ENCODE measurements at places on chromosomes 7 and 10.

- no peak for DNase-seq
Measured at GRCh38 chr7:107998150-107998549, 4.8 kb downstream of the LAMB1 start.

GRCh38 chr10:51170518-51171245 lies 96.4 kb downstream of the PRKG1 start:
- no peak for DNase-seq

GRCh38 chr7:29123626-29124190 lies 22.6 kb downstream of the CPVL start:
- no peak for DNase-seq

DNA sequence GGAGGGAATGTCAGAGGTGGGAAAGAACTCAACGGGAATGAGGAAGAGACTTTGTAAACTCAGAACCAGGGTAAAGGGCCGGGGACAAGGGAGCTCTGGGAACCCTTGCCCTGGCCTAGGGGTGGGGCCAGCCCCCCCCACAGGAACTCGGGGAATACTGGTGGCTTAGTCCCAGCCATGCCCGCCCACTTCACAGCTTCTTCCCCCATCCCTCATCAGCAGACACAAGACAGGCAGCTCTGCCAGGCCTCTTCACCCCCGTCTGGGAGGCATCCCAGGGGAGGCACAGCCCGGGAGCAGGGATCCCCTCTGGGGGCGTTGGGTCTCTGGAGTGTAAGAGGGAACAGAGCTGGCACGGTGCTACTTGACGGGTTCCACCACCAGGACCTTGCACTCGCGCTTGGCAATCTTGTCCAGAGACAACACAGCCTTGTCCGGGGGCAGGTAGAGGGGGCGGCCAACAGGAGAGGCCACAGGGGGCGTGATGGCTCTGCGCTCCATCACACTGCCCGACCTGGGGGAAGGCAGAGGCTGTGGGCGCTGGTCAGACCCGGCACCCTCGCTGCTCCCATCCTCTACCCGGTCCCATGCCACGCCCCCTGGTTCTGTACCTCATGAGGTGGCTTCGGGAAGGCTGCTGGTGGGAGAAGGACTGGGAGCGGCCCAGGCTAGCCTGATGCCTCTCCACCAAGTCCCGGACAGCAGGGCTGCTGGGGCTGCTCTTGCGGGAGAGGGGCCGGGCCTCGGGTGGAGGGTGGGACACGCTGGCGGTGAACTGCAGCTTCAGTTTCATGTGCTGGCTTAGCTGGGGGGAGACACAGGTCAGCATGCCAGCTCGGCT lies 3.7 kb downstream of the TRAPPC14 start:
- DNase-seq: no peak

- no peak for DNase-seq
Measured at GRCh38 chr7:150820578-150821198, 20.1 kb downstream of the TMEM176A start.

- no peak for DNase-seq
Measured at GRCh38 chr10:12973149-12973718, 28.3 kb downstream of the CCDC3 start.

DNA sequence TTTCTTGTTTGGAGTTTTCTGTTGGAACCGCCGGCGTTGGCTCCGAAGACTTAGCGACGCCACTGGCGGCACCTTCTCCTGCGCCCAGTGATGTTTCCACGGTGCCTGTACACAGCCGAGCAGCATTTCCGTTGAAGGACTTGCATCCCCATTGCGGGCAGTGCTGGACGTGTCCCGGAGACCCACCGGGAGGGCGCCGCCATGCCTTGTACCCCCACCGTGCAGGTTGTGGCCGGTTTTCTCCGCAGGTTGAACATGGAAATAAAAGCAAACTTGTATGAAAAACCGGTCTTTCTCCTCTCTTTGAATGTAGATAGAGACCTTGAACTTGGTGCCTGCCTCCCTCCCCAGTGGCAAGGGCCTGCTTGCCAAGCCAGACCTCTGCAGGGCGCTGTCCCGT lies 22.9 kb upstream of the CHST12 start:
- no peak for DNase-seq

- no peak for DNase-seq
Measured at GRCh38 chr7:139901056-139901795, 72.2 kb downstream of the TBXAS1 start.

DNA sequence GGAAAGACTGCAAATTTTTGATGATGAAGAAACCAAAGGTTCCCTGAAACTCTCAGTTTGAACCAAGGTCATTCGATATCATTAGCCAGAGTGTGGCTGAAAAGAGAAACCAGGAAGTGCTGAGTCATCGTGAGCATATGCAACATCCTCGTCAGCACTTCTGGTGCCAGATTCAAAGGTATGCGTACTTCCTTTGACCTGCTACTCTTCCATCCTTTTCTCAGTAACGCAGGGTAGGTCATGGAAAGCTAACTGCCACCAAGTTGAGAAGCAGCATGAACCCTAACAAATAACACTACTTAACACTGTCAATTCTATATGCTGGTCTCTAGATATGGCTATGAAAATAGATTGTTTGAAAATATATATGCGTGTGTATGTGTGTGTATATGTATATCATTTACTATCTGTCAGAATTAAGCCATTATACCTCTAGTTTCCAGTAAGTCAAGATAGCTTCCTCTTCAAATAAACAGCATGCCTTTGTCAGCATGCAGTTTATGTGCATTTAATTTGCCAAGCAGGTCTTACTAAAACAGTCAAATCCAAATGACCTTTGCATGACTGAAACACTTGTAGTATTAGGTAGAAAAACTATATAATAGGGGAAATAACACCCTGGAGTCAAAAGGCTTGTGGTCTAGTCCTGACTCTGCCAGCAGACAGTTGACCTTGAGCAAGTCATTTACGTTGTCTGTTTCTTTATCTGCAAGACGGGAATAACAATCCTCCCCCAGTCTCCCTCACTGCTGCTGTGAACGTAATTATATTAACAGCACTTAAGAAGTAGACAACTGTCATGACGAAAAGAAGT lies 26.4 kb downstream of the CDK6 start:
- DNase-seq: peak; percentile 93

DNA sequence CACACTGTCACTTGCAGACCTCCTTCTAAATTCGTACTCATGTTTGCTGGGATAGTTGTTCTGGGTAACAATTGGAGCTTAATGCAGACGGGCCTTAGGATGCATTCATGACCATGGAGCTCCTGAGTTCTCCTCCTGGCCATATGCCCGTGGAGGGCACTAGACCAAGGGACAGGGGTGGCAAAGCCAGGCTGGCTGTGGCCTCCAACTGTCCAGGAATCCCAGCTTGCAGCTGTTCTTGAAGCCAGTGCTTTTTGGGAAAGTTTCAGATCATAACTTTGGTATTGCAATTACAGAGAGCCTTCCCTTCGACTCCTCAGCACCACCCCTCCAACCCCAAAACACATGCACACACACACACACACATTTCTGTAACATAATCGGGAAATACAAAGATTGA lies 30.6 kb downstream of the ANTXRL start:
- no peak for DNase-seq

DNA sequence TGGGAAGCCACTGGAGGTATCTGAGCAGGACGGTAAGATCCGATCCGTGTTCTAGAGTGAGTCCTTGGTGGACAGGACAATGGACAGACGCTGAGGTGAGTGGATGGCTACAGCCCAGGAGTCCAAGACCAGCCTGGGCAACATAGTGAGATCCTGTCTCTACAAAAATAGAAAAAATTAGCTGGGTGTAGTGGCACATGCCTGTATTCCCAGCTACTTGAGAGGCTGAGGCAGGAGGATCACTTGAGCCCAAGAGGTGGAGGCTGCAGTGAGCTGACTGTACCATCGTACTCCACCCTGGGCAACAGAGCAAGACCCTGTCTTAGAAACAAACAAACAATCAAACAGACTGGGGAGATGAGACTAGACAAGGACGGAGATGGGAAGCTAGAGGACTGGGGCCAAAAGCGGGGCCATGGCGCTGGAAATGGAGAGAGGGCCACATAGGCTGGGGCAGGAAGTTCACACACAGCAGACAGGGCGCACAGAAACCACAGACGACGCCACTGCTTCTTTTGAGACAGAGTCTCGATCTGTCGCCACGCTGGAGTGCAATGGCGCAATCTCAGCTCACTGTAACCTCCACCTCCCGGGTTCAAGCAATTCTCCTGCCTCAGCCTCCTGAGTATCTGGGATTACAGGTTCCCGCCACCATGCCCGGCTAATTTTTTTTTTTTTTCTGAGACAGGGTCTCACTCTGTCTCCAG lies 24.7 kb downstream of the DAGLB start:
- DNase-seq: no peak

DNA sequence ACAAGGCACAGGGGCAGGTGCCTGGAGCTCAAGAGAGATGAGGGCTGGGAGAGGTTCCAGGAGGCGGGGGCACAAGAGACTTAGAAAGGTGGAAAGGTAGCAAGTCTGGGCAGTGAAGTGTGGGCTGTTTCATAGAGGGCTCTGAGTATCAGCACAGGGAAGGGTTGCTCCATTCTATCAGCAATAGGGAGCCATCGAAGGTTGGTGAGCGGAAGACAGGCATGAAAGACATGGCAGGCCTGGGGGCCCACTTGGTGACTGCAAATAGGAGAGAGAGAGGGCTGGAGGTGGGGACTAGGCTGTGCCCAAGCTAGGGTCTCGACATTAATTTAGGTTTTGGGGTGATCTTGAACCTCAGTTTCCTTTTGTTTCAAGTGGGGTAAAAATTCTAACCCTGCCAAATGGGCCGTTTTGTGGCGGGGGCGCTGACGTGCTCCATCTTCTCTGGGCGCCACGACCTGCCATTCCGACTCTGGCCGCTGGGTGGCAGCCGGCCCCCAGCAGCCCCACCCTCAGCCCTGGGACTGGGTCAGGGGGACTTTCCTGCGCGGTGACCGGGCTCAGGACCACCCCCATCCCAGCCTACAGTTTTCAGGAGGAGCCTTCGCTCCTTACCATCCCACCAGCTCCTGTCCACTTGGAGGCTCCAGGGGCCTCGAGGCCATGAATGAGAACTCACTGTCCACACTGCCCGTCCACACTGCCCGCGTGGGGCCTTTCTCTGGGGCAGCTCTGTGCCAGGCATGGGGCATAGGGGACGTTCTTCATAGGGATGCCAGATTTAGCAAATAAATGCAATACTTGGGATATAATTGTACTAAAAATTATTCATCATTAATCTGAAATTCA lies 37.2 kb upstream of the PCBD1 start:
- DNase-seq: no peak

DNA sequence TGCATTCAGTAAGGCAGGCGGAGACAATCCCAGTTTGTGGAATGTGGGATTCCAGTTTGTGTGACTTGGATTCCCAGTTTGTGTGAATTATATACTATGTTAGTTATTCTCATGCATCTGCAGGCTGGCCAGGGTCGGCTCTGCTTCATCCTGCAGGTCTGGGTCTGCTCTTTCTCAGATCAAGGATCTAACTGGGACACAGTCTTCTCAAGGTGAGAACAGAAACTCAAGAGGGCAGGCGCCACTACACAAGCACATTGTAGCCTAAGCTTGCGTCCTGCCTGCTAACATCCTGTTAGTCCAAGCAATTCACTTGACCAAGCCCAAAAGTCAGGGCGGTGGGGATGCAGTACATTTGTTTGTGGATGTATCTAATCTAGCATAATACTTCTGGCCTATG lies 131.1 kb downstream of the SNX10 start:
- no peak for DNase-seq
